ENCODE measurements at places on chromosomes 2 and 18. TPM values are rescaled to one million over a fixed set of nuclear protein-coding genes. Genes with fewer than 3 reads are reported as not detected.

DNA sequence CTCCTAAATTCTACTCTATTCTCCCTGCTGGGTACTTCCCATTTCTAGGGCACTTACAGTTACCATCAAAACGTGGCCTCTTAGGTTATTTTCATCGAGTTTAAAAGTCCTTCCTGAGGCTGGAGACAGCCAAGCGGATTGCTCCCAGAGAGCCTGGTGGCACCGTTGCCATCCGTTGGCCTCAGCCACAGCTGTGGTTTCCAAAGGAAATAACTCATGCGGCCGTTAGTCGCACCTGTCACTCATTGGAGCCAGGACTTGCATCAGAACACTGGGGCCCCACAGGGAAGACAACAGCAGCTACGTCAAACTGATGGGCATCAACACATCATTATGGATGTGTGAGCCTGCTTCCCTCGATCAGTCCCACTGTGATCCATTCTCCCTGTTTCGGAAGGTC lies 453.4 kb downstream of the BCL11A start:
- H3K27ac ChIP-seq, result no peak overlapping the region
- peaks cover 3% of the 10 kb centered on the region for H3K4me1 ChIP-seq
- no peak overlapping the region for H3K4me3 ChIP-seq
- H3K36me3 ChIP-seq, result no peaks in the 10 kb centered on the region

DNA sequence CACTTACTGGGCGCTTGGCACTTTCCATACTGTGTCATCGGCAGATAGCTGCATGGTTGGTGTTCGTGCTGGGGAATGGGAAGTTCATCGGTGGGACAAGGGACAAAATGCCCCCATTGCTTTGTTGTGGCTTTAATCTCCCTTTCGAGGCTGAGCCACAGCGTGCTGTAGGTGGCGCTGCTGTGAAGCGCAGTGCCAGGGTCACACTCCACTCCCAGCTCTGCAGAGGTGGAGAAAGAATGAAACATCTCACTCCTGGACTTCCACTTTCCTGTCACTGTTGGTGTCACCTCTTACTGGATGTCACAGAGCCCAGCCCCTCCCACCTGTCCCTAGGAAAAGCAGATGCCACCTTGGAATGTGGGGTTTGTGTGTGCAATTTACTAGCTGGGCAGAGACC lies 8.7 kb downstream of the TYMS start:
- H3K4me3 ChIP-seq, result no peak overlapping the region
- H3K4me1 ChIP-seq, result no peaks in the 10 kb centered on the region
- peaks cover 19% of the 10 kb centered on the region for H3K36me3 ChIP-seq

- no peaks in the 10 kb centered on the region for H3K27me3 ChIP-seq
- no peak for DNase-seq
- no peaks in the 10 kb centered on the region for H3K4me1 ChIP-seq
- no peak overlapping the region for H3K27ac ChIP-seq
These were observed 50.3 kb downstream of the GBX2 start for GRCh38 chr2:236117861-236118269.

- no peaks in the 10 kb centered on the region for H3K27me3 ChIP-seq
- peaks cover 36% of the 10 kb centered on the region for H3K4me1 ChIP-seq
- no peak overlapping the region for H3K4me3 ChIP-seq
- H3K36me3 ChIP-seq, result no peaks in the 10 kb centered on the region
These were observed 205.8 kb upstream of the NCKAP5 start for GRCh38 chr2:133773854-133774653.

DNA sequence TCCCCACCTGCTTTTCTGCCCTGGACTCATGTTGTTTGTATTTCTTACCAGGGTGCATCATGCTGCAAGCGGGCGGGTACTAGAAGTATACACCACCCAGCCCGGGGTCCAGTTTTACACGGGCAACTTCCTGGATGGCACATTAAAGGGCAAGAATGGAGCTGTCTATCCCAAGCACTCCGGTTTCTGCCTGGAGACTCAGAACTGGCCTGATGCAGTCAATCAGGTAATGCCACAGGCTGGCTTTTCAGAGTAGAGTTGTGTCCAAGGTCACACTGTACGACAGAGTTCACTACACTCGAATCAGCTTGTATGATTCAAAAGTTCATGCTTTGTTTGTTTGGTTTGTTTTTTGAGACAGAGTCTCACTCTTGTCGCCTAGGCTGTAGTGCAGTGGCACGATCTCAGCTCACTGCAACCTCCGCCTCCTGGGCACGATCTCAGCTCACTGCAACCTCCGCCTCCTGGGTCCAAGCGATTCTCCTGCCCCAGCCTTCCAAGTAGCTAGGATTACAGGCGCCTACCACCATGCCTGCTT lies 19.4 kb downstream of the SRSF7 start:
- no peak overlapping the region for H3K4me3 ChIP-seq
- H3K36me3 ChIP-seq, result peaks cover 43% of the 10 kb centered on the region
- peaks cover 28% of the 10 kb centered on the region for H3K4me1 ChIP-seq
- no peak overlapping the region for H3K27ac ChIP-seq
- no peaks in the 10 kb centered on the region for H3K27me3 ChIP-seq

GRCh38 chr2:126828491-126828890 lies 70.2 kb upstream of the TEX51 start:
- no peaks in the 10 kb centered on the region for H3K27me3 ChIP-seq
- H3K27ac ChIP-seq, result no peak overlapping the region
- no peaks in the 10 kb centered on the region for H3K36me3 ChIP-seq
- DNase-seq, result no peak
- no peak overlapping the region for H3K4me3 ChIP-seq
- no peaks in the 10 kb centered on the region for H3K4me1 ChIP-seq

- DNase-seq, result no peak
- no peak overlapping the region for H3K27ac ChIP-seq
- no peaks in the 10 kb centered on the region for H3K27me3 ChIP-seq
- H3K36me3 ChIP-seq, result no peaks in the 10 kb centered on the region
- no peaks in the 10 kb centered on the region for H3K4me1 ChIP-seq
These were observed 434.4 kb upstream of the RGPD4 start for GRCh38 chr2:107392241-107392704.

GRCh38 chr18:9653390-9653789 lies 39.0 kb upstream of the PPP4R1 start:
- H3K27me3 ChIP-seq, result no peaks in the 10 kb centered on the region
- no peaks in the 10 kb centered on the region for H3K36me3 ChIP-seq
- no peak overlapping the region for H3K4me3 ChIP-seq
- no peak overlapping the region for H3K27ac ChIP-seq
- no peaks in the 10 kb centered on the region for H3K4me1 ChIP-seq
- peak; percentile 36 for DNase-seq

- DNase-seq, result no peak
- H3K36me3 ChIP-seq, result no peaks in the 10 kb centered on the region
- H3K27me3 ChIP-seq, result no peaks in the 10 kb centered on the region
- H3K4me1 ChIP-seq, result peaks cover 56% of the 10 kb centered on the region
- H3K4me3 ChIP-seq, result no peak overlapping the region
These were observed 36.6 kb downstream of the USP34 start for GRCh38 chr2:61434314-61434713.

DNA sequence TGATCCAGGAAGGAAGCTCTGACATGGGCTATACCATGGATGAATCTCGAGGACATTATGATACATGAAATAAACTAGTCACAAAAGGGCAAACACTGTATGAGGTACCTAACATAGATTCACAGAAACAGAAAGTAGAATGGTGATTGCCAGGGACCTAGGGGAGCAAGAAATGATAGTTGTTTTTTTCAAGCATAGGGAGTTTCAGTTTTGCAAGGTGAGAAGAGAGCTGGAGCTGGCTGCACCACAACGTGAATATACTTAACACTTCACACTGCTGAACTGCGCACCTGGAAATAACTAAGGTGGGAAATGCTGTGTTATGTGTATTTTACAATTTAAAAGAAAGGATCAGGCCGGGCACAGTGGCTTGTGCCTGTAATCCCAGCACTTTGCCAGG lies 13.2 kb upstream of the AGAP1 start:
- no peak overlapping the region for H3K4me3 ChIP-seq
- no peak for DNase-seq

DNA sequence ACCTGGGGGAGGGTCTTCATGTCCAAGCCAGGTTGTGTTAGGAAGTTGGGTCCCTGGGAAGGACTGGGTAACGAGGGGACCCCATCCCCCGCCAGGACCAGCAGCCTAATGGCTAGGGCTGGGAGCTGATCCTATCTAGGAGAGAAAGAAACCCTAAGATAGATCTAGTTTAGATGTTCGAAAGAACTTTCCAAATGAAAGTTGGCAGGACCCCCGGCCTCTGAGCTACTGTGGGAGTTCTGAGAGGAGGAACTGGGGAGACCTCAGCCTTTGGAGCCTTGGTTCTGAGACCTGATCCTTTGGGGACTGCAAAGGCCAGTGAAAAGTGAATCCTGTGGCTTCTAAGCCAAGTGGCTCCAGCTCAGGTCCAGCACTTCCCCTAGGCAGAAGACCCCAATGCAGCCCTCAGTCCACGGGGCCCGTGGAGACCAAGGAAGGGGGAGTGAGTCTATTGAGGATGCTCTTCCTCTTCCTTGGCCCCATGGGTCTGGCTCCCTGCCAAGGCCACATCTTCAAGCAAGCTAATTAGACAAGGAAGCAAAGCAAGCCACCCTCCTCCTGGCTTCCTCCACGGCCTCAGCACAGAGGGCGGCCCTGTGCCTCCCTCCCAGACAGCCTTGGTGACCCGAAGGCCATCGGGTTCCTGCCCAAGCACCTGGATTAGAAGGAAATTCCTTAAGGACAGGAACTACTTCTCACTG lies 23.5 kb downstream of the CCT7 start:
- H3K27ac ChIP-seq, result no peak overlapping the region
- DNase-seq, result no peak
- no peaks in the 10 kb centered on the region for H3K4me1 ChIP-seq
- no peak overlapping the region for H3K4me3 ChIP-seq

DNA sequence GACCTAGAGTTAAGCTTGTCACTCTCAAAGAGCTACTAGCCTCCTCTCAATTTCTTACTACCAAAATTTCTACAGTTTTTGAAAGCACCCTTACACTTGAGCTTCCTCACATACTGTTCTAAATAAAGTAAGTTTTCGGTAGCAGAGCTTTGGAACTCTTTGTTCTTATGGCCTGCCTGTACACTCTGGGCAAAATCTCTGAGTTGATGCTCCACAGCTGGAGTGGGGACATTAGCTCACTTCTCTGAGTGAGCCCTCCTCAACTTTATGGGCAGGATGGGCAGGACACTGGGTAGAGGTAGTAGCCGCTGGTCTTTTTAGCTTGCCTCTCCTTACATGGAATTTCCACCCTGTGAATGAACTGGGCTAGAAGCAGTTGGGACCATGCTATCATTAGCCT lies 127.8 kb downstream of the FAM210A start:
- H3K27me3 ChIP-seq, result no peaks in the 10 kb centered on the region
- no peak for DNase-seq
- peak overlapping the region; percentile 1 for H3K27ac ChIP-seq
- H3K4me3 ChIP-seq, result no peak overlapping the region
- no peaks in the 10 kb centered on the region for H3K36me3 ChIP-seq

DNA sequence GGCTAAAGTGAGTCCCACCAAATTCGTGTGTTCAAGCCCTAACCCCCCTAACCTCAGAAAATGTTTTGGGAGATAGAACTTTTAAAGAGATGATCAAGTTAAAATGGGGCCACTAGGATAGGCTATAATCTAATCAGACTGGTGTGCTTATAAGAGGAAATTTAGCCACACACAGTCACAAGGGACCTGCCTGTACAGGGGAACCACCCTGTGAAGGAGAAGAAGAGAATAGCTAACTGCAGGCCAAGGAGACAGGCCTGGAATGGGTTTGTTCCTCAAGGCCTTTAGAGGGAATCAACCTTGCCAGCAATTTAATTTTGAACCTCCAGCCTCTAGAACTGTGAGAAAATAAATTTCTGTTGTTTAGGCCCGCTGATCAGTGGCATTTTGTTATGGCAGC lies 36.0 kb upstream of the TANK start:
- peak overlapping the region; percentile 71 for H3K27ac ChIP-seq
- H3K4me3 ChIP-seq, result no peak overlapping the region
- H3K36me3 ChIP-seq, result no peaks in the 10 kb centered on the region
- H3K27me3 ChIP-seq, result no peaks in the 10 kb centered on the region
- no peak for DNase-seq
- peaks cover 17% of the 10 kb centered on the region for H3K4me1 ChIP-seq

DNA sequence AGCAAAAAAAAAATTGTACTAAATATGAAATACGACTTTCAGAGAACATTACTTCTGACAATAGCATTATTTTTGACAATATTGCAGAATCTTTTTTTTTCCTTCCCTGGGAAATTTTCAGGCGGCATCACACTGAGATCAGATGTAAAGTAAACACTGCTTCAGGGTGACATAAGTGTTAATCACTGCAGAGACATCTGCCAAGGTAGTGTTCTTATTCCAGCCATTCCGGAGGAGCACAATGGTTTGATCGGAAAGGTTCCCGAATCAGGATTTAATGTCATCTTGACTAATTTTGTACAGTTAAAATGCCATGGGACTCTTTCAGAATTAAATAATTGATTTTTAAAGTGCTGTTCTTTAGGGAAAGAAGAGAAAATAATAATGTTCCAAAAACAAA lies 56.7 kb upstream of the ZNF236 start:
- peaks cover 55% of the 10 kb centered on the region for H3K27me3 ChIP-seq
- DNase-seq, result no peak
- no peak overlapping the region for H3K27ac ChIP-seq
- H3K4me3 ChIP-seq, result no peak overlapping the region
- H3K36me3 ChIP-seq, result no peaks in the 10 kb centered on the region

DNA sequence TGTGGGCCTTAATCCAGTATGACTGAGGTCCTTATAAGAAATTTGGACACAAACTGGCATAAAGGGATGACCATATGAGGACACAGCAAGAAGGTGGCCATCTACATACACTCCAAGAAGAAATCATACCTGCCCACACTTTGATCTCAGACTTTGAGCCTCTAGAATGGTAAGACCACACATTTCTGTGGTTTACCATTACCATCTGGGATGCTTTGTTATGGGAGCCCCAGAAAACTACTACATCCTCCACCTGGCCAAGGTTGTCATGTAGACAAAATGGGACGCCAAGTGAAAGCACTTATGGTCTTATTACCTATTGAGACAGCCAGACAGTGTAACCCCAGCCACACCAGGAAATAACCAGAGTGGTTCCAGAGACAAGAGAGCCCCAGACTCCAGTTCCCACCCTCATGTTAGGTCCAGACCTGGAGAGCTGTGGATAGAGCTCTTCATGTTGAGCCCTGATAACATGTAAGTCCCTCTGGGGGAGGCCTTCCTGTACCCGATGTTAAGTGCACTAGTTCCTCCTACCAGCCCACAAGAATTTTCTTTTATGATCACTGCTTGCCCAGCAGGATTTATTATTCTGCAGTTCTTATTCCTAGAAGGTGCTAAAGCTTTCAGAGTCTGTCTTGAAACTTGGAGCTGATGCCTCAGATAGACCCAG lies 4.6 kb upstream of the ADD2 start:
- H3K36me3 ChIP-seq, result no peaks in the 10 kb centered on the region
- no peak overlapping the region for H3K27ac ChIP-seq
- H3K27me3 ChIP-seq, result peaks cover 82% of the 10 kb centered on the region
- DNase-seq, result no peak

DNA sequence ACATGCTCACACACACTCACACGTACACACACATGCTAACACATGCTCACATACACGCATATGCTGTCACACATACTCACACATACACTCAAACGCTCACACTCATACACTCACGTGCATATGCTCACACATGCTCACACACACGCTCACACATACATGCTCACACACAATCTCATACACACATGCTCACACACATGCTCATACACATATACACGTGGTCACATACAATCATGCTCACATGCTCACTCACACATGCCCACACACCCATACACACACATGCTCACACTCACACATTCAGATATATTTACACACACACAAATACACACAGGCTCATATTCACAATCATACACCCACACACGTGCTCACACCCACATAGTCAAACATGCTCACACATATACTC lies 17.5 kb upstream of the SALL3 start:
- H3K4me3 ChIP-seq, result no peak overlapping the region
- H3K27me3 ChIP-seq, result peaks cover 28% of the 10 kb centered on the region
- no peak overlapping the region for H3K27ac ChIP-seq
- DNase-seq, result no peak

CCDC68 gene
- total RNA-seq, result 5.1 TPM

GCG gene
- not detected for total RNA-seq

CCDC102B gene
- total RNA-seq, result 6.1 TPM

MYO5B gene
- total RNA-seq, result 0.44 TPM

Data from left ventricle myocardium inferior (tissue), 1 donor.